ENCODE measurements at places on chromosomes 2 and 18. TPM values are rescaled to one million over a fixed set of nuclear protein-coding genes. Genes with fewer than 3 reads are reported as not detected.

DNA sequence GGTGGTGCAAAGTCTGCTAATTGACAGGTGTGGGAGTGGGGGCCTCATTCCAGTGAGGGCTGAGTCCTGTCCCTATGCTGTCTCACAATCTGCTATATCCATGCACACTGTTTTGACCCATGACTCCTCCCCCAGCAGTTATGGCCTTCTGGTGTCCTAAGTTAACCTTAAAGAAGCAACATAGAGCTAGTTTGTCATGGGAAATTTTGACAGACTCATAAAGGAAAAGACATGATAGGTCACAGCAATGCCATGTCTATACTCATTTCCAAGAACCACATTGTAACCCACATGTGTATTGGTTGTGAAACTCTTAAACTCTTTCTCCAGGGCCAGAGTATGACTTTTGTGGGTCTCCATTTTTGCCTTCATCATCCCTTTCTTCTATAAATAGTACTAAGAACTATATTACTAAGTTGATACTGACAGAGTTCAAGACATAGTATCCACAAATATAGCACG is 78.2 kb upstream of the SLC1A4 start:
- DNase-seq = no peak

GRCh38 chr2:10592652-10593051 is 97.1 kb downstream of the NOL10 start:
- DNase-seq = no peak

CLEC4F gene
- polyA plus RNA-seq = not detected

DNA sequence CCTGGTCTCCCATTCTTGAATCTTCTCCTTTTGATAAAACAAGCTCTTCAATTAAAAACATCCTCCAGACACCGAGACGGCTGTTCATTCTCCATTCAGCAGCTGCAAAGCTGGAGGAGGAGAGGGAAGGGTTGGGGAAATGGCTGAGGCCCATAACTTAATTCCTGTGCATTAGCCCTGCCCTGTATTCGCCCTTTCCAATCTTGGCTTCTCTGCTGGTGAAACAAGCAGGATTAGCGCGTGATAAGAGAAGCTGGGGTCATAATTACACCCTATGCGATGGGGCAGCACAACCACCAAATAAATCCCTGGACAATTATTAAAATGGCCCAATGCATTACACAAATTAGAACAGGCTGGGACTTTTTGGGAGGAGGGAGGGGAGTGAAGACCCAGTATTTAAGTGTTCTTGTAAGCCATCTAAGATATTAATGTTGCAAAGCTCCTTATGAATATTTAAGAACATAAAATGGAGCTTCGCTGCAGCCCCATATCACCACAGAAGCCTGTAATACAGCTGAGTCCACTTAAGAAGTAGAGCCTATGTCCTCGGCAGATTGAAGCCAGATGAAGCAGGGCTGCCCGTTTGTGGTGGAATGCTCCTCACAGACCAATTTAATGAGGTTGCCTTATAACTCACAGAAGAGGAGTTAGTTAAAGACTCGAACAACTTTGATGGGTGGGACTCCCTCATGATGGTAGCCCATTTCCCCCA is 176.6 kb upstream of the SKOR2 start:
- no peak for DNase-seq

GRCh38 chr18:72174972-72175649 is 369.0 kb downstream of the CBLN2 start:
- no peak for DNase-seq

DNA sequence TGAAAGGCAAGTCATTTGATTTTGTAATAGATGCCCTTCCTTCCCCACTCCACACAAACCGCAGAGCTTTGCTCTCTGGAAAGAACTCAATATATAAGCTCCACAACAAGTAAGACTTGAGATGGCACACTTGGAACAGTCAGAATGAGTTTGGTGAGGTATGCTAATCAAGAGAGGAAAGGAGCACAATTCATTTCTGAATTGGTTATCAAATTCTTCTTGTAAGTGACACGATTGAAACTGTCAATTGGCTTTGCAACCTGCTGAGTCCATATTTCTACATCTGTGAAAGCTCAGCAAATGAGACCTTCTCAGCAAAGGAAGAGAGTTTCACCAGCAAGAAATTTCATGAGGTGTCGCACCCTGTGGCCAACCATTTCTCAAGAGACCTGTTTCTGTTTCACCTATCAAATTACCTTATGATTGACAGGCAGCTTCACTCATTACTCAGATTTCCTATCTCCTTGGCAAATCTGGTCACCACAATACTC is 19.1 kb downstream of the CTLA4 start:
- DNase-seq = no peak

- DNase-seq = no peak
These were observed 2.4 kb upstream of the ANTXR1 start for GRCh38 chr2:69010437-69011194.

DNA sequence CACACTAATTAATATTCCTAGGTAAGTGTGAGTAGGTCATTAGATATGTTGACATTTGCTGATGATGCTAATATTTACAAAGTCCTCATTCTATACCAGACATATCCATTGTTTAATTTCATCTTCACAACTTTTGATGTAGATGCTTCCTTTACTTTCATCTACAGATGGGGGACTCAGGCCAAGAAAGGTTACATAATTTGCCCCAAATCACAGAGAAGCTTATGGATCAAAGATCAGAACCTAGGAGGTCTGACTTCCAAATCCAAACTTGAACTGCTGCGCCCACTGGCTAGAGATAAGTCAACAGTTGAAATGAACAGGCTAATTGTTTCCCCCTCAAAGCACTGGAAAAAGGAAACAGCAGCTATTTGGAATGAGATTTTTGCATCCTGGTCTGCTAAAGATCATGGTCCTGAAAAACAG is 95.6 kb upstream of the TMEM178A start:
- DNase-seq = no peak

GRCh38 chr18:8705961-8706790 is 820 bp downstream of the MTCL1 start:
- DNase-seq = peak; percentile 23

CCL20 gene
- polyA plus RNA-seq = not detected

DNA sequence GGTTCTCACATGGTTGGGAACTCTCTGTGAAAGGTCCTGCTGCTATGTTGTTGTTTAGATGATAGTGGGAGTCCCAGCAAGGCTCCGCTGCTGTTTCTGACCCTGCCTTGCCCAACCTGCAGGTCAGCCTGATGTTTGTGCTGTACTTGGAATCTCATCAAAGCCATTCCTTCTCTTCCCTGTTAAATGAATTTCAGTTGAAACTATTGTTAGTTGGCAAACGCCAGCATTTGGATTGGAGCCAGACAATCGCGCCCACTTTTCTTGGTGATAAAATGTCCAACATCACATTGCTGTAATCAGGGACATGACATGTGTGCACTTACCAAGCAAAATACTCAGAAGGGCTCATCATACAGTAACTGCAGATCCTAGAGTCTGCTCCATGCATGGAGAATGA is 12.8 kb upstream of the TWSG1 start:
- no peak for DNase-seq

DNA sequence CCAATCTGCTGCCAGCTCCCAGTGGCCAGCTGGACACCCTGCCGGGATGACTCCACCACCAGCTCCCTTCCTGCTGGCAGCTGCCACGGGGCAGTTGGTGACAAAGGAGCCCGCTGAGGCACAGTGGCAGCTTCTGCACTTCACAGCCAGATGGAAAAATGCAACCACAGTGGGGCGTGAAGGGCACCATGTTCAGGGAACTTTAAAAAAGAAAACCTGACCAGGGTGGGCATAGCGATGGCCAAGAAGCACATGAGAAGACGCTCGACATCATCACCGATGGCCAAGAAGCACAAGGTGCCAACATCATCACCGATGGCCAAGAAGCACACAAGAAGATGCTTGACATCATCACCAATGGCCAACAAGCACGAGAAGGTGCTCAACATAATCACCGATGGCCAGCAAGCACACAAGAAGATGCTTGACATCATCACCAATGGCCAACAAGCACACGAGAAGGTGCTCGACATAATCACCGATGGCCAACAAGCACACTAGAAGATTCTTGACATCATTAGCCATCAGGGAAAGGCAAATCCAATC is 243.5 kb downstream of the EIPR1 start:
- no peak for DNase-seq

GRCh38 chr2:181515719-181516118 is 58.5 kb downstream of the ITGA4 start:
- DNase-seq = no peak

- peak; percentile 85 for DNase-seq
These were observed 61.6 kb upstream of the DYNAP start for GRCh38 chr18:54529444-54529843.

STAT1 gene
- polyA plus RNA-seq = 16.3 TPM

SOWAHC gene
- 7.0 TPM for polyA plus RNA-seq

MEMO1 gene
- 72.4 TPM for polyA plus RNA-seq

TAF1B gene
- polyA plus RNA-seq = 24.6 TPM

PLCD4 gene
- polyA plus RNA-seq = 1.7 TPM

CXXC1 gene
- 59.0 TPM for polyA plus RNA-seq

RGPD5 gene
- 4.3 TPM for polyA plus RNA-seq

- DNase-seq = no peak
These were observed 72.0 kb upstream of the ZCCHC2 start for GRCh38 chr18:62450546-62451410.

GRCh38 chr2:159550231-159550630 is 66.1 kb downstream of the BAZ2B start:
- DNase-seq = no peak

GRCh38 chr2:3738454-3738853 is 35.1 kb downstream of the DCDC2C start:
- peak; percentile 59 for DNase-seq

- DNase-seq = no peak
These were observed 794.4 kb upstream of the ID2 start for GRCh38 chr2:7887441-7887840.

C2orf72 gene
- 0.37 TPM for polyA plus RNA-seq

- DNase-seq = peak; percentile 39
These were observed 17.5 kb upstream of the IL36G start for GRCh38 chr2:112960230-112960825.

GRCh38 chr2:197107291-197108269 is 181.1 kb upstream of the PGAP1 start:
- DNase-seq = peak; percentile 40

GRCh38 chr2:178531168-178531567 is 50.9 kb downstream of the PLEKHA3 start:
- DNase-seq = no peak

DNA sequence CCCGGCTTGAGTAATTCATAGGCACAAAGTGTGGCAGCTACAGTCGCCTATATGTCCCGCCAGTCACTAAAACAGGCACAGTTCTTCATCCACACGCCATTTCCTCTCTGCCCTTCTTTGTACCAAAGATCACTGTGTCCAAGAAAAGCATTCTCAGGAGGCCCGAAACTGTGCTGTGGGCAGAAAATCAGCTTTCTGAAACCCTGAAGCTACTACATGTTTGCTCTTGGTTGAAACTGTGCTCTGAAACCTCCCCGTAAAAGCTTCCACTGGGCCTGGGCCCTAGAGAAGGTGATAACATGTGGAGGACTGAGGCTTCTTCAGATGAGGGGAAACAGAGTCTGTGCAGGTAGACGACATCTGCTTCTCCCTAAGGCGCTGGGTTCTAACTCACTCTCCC is 75.6 kb upstream of the ID2 start:
- no peak for DNase-seq

NDUFB3 gene
- 199 TPM for polyA plus RNA-seq

TEKT4 gene
- polyA plus RNA-seq = not detected

DNA sequence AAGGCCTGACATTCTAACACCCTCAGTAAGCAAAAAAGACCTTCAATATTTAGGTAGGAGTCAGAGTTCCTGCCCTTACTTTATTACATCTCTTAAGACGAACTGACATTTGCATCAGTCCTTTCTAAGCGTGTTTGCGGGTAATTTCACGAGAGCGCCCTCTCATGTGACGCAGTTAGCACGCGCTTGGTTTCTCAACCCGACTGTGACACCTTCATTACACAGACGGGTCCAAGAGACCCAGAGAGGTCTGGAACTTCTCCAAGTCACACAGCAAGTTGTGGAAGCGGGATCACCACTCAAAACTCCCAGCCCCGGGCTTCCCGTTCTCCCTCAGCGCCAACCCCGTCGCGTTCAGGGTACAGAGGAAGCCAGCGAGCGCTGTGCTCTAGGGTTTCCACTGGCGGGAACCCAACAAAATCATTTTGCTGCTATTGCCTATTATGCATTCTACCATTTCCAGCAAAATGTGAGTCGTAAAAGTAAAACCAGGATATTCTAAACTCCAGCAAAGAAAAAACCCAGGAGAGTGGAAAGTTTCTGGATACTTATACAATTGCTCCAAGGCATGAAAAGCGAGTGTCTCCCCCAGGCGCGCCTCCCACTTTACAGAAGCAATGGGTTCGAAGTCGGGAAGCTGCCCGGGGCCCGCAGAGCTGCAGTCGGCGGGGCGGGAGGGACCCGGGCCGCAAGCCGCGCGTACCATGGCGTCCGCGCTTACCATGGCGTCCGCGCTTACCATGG is 601 bp downstream of the ENOSF1 start:
- DNase-seq = peak; percentile 41

- DNase-seq = peak; percentile 18
These were observed 113.1 kb downstream of the GATA6 start for GRCh38 chr18:22282311-22283115.

DNA sequence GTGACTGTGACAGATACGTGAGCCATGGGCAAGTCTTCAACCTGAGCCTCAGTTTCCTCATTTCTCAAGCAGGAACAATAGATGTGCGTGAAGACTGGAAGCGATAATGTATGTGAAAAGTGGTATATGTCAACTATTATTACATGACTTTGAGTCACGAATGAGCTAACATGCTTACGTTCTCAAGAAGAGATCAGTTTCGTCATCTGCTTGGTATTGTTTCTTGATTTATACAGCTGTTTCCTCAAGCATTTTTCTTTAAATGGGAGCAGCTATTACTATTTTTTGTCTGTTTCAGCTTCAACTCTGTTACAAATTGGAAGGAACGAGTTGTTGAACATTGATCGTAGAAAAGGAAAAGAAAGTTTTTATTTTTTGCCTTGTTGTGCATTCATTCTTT is 48.5 kb upstream of the THOC1 start:
- no peak for DNase-seq

DNA sequence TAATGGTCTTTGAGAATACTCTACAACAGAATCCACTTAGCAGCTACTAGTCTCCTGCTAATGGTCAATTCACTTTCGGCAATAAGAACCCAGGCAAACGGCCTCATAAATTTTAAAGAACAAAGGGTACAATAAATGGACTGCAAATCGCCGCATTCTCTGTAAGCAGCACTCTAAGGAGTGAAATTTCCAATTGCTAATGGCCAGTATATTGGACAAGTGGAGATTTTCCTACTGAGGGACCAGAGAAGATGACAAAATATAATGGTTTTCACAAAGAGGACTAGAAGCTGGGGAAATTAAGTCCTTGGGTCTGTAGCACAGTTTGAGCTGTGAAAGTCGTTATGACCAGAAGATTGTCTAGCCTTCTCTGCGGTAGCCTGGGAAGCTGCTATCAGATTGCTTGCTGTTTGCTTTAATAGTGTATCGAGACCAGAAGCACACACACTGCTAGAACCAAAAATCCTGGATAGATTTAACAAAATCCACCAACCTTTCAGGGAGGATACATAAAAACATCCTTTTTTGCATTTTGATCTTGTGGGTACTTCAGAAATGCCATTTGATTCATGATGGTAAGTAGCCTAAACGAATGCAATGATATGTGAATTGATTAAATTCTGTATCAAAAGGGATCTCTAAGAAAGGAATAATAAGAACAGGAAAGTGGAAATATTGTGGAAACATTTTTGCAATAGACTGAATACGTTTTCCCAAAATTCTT is 53.6 kb upstream of the ATP8B1 start:
- DNase-seq = no peak
